IMR-90 (cell line): ENCODE measurements at places on chromosomes 1 and 21. TPM values are rescaled to one million over a fixed set of nuclear protein-coding genes. Genes with fewer than 3 reads are reported as not detected.

Gene RER1
- 47.1 and 51.7 TPM in 2 replicates for total RNA-seq

Gene SLC45A3
- total RNA-seq, result 1.1 and 1.4 TPM in 2 replicates

Gene RNF186
- not detected in 2 replicates for total RNA-seq

Gene TEDDM1
- not detected in 2 replicates for total RNA-seq

Gene LCE5A
- not detected in 2 replicates for total RNA-seq

DNA sequence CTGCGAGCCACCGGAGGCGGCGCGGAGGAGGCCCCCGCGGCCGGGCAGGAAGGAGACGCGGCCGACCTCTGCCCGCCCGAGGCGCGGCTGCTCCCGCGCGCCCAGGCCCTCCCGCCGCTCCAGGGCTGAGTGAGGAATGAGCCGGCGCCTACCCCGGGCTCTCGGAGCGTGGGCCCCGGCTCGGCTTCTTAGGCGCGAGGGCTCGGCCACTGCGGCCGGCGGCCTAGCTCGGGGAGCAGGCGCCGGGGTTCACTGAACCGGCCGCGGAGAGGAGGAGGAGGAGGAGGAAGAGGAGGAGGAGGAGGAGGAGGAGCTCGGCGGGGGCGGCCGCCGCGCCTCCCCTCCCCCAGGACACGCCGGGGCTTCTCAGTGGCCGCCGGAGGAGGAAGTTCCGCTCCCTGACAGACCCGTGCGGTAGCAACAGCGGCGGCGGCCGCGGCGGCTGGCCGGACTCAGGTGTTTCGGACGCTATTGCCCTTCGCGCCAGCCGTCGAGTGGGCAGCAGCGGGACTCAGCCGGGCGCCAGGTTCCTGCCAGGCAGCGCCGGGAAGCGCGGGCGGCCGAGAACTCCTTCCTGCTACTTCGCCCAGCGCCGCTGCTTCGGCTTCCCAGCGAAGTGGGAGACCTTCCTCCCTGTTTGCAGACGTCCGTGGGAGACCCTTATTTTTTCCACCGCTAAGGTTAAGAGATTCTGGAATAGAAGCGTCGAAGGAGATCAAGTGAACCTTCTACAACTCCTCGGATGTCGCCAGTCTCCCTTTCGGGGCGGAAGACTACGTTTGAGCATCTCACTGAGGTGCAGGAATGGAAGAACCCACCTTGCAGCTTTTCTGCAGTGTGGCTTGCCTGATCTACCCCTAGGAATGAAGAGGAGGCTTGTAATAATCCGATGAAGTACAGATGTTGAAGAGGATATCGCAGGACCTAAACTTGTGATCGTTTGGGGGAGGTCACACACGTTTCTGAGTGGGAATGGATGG is at the start of gene MAN1A2:
MAN1A2 (plus strand) TSS at position 404 of the 980 bp plus-strand sequence. CDS start 735 bp downstream, outside the sequence.
- peak; percentile 69 for DNase-seq
- H3K27ac ChIP-seq, result peak within 1 kb of the TSS; percentile 97
- H3K27me3 ChIP-seq, result no peaks in the 10 kb centered on the region

GRCh38 chr1:2044510-2045319 is 5.5 kb upstream of the PRKCZ start:
- H3K27ac ChIP-seq, result no peak overlapping the region
- H3K4me3 ChIP-seq, result no peak overlapping the region; the same call in 1 of the 2 replicates
- H3K4me1 ChIP-seq, result peaks cover 2% of the 10 kb centered on the region; the same call in 1 of the 2 replicates
- H3K27me3 ChIP-seq, result peaks cover 46% of the 10 kb centered on the region

GRCh38 chr1:210448297-210448892 is 119.7 kb downstream of the HHAT start:
- H3K4me1 ChIP-seq, result no peaks in the 10 kb centered on the region
- no peaks in the 10 kb centered on the region for H3K27me3 ChIP-seq
- no peaks in the 10 kb centered on the region for H3K36me3 ChIP-seq

GRCh38 chr1:26370591-26371382 is 1.8 kb downstream of the ZNF683 start:
- no peaks in the 10 kb centered on the region for H3K36me3 ChIP-seq
- H3K4me1 ChIP-seq, result peaks cover 5% of the 10 kb centered on the region
- no peak overlapping the region for H3K4me3 ChIP-seq
- H3K27me3 ChIP-seq, result peaks cover 17% of the 10 kb centered on the region
- DNase-seq, result no peak

DNA sequence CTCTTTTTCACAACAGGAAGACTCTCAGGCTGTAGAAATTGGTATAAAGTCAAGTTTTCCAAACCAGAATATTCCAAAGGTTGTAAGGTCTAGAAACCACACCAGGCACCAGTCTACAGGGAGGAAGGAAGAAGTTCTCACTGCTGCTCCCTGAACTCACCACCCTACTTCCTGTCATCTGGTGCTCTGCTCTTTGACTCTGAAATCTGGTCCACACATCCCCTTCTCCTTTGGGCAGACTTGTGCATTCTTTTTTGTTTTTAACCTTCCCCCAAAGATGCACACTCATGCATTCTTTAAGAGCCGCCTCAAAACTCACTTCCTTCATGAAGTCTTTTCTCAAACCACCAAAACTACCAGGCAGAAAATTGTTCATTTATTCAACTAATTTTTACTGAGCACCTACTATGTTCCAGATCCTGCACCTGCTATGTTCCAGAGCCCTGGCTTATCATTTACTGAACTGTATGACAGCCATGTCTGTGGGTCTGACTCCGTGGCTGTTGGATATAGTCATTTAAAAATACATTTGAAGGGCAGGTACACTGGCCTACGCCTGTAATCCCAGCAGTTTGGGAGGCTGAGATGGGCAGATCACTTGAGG is 30.1 kb upstream of the EPS15 start:
- no peak overlapping the region for H3K4me3 ChIP-seq
- no peak overlapping the region for H3K27ac ChIP-seq
- DNase-seq, result no peak
- no peaks in the 10 kb centered on the region for H3K36me3 ChIP-seq

GRCh38 chr1:151371370-151372057 is 991 bp downstream of the SELENBP1 start:
- peak overlapping the region; percentile 50 for H3K4me3 ChIP-seq
- peaks cover 10% of the 10 kb centered on the region; the same call in 1 of the 2 replicates for H3K36me3 ChIP-seq
- DNase-seq, result peak; percentile 35
- peaks cover 14% of the 10 kb centered on the region for H3K4me1 ChIP-seq

GRCh38 chr1:8814865-8815264 is 2.6 kb downstream of the RERE start:
- H3K27me3 ChIP-seq, result no peaks in the 10 kb centered on the region
- H3K4me1 ChIP-seq, result peaks cover 9% of the 10 kb centered on the region
- H3K27ac ChIP-seq, result no peak overlapping the region
- no peaks in the 10 kb centered on the region for H3K36me3 ChIP-seq
- no peak for DNase-seq

DNA sequence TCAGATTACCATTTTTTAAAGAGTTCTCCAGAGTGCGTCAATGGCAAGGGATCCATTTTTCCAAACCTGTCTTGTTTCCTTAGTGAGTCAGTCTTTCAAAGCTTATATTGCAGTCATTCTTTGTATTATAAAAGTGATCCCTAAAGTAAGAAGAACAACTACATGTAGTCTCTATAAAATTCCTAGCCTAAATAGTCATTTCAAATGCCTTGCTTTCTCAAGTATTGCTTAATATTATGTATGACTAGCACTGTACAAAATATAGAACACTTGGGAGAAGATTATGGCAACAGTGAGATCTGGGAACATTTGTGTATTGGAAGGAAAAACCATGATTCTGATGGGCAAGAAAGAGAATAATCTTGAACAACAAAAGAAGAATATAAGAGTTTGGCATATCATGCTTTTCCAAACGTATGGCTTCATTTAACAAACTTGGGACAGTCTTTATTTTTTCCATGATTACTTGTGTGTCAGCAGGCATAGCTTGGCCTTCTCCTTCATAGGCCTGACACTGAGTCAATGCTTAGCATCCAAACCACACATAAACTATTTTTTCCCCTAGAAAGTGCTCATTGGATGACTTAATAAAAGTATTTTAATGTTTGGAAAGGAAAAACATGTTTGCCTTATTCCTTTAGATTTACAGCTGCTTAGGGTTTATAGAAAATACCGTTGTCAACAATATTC is 547.4 kb downstream of the LTN1 start:
- H3K27me3 ChIP-seq, result no peaks in the 10 kb centered on the region
- DNase-seq, result peak; percentile 91
- no peak overlapping the region for H3K4me3 ChIP-seq
- H3K27ac ChIP-seq, result peak overlapping the region; percentile 42

- no peaks in the 10 kb centered on the region for H3K4me1 ChIP-seq
- H3K36me3 ChIP-seq, result no peaks in the 10 kb centered on the region
- no peak overlapping the region for H3K27ac ChIP-seq
- H3K27me3 ChIP-seq, result peaks cover 12% of the 10 kb centered on the region
Measured at GRCh38 chr1:3599816-3600215, 11.5 kb downstream of the MEGF6 start.
